Skin of body (tissue), 3 donors: ENCODE measurements at places on chromosomes 7 and 10.

DNA sequence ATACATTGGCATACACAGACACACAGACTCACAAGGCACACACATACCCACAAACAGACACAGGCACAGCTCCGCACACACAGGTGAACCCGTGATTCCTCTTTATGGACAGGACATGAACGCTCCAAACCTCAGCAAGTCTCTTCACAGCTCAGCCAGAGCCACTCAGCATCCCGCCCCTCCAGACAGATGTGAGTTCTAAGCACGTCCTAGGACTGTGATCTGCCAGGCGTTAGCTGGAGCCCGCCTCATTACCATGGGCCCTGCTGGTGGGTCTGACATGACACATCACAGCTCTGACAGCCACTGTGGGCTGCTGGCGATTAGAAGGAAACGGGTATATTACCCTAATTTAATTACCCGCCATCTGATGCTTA, 176.7 kb upstream of the PPP2R2D start:
- DNase-seq, result no peak

GRCh38 chr10:94607111-94607510, 61.5 kb downstream of the HELLS start:
- DNase-seq, result no peak

DNA sequence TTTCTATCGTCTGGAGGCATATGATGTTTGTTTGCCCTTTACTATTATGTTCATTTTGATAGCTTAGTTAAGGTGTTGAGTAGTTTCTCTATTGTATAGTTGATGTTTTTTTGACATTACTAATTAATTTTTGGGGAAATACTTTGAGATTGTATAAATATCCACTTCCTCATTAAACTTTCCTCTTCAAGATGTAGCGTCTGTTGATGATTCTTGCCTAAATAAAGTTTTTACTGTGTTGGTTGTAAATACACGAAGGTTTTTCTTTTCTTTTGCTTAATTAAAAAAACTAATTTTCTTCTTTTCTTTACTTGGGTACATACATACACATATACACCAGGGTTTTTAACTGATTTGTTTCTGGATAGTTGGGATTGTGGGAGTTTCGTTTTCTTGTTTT, 8.5 kb downstream of the KMT2E start:
- DNase-seq, result no peak

DNA sequence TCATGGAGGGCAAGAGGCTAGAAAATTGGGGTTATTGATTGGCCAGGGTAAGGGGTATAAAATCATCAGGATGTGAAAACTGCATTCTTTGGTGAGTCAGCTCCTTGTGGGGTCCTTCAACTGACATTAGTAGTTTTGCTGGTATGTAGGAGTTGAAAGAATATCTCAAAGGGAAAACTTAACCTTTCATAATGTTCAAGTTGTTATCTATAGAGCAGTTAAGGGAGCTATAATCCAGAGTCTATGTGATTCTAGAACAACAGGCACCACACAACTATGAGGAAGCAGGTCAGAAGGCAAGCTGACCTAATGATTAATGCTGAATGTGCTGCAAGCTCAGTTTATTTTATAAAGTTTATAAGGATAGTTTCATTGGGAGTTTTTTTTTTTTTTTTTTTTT, 13.7 kb downstream of the PRPS1L1 start:
- DNase-seq, result no peak

DNA sequence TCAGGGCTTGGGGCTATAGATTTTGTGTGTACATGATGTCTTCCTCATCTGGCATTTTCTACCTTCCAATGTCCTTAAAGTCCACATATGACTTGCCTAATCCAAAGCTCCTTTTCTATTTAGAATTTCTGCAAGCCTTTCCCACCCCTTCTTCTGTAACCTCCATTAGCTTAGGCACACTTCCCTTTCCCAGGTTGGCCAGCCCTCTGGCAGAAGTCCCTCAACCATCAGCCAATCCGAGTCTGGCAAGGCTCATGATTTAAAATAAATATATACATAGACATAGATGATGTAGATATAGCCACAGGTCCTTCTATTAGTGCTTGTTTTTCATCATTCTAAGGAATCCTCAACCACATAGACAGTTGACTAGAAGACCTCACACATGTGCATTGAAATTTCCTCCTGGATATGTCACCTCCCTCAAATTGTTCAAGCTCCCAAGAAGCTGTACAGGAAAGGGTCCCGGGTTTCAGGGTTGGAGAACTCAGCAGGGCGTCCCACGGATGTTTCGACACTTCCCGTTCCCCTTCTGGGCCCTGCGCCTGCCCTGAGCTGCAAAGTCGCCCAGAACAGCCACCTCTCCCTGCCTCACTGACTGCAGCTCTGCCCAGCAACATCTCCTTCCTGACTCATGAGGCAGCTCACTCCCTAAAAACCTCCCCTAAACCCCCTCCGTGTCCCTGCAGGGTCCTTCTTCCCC, 20.4 kb upstream of the PIK3AP1 start:
- DNase-seq, result no peak

DNA sequence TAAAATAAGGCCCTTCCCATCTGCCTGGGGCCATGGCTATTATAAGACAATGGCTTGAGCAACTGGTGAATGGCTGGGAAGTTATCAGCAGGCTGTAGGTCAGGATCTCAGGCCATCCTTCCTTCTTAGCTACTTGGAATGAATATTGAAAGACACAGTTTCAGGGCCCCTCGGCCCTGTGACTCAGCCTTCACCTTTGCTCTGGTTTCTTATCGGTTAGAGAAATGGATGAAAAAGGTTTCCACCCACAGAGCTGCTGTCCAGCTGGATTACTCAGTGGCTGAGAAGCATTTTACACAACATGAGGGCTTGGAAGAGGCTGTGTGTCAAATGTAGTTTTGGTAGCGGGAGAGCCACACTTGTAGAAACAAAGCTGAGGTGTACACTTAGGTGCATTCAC, 9.4 kb downstream of the ACSL5 start:
- DNase-seq, result no peak

DNA sequence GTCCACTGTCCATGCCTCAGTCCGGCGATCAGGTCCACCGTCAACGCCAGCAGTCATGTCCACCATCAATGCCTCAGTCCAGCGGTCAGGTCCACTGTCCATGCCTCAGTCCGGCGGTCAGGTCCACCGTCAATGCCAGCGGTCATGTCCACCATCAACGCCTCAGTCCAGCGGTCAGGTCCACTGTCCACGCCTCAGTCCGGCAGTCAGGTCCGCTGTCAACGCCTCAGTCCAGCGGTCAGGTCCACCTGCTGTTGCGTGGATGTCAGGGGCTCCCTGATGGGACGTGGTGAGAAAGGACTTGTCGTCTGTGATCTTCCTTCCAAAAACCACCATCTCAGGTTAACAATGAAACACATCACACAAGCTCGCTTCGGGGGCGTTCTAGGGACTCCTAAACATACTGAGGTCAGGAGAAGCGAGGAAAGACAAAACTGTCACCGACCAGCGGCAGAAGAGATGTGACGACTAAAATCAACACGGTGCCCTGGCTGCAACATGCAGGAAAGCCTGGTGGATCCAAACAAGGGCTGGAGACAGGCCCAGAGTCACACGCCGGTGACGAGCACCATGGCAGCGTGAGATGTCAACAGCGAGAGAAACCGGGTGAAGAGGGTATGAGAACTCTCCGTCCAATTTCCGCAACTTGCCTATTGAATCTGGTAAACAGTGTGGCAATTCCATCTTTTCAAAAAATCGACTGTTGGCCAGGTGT, 264.2 kb downstream of the MAD1L1 start:
- no peak for DNase-seq

GRCh38 chr10:18162021-18162627, 21.9 kb downstream of the CACNB2 start:
- DNase-seq, result no peak

DNA sequence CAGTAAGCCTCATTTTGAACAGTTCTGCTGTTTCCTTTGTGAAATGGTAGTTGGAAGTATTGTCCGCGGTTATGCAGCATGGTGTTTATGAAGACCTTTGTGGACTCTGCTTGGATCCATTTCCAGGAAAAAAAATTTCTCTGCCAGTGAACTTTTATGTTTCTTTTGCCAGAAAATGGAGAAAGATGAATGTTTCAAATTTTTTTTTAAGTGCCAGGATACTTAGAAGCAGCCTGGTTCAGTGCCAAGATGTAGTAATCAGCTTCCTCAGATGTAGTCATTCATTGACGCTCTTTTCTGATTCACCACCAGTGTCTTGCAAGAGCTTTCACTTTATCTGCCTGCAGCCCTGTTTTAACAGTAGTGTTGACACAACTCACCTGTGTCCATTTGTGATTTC, 258.2 kb downstream of the SDK1 start:
- no peak for DNase-seq

DNA sequence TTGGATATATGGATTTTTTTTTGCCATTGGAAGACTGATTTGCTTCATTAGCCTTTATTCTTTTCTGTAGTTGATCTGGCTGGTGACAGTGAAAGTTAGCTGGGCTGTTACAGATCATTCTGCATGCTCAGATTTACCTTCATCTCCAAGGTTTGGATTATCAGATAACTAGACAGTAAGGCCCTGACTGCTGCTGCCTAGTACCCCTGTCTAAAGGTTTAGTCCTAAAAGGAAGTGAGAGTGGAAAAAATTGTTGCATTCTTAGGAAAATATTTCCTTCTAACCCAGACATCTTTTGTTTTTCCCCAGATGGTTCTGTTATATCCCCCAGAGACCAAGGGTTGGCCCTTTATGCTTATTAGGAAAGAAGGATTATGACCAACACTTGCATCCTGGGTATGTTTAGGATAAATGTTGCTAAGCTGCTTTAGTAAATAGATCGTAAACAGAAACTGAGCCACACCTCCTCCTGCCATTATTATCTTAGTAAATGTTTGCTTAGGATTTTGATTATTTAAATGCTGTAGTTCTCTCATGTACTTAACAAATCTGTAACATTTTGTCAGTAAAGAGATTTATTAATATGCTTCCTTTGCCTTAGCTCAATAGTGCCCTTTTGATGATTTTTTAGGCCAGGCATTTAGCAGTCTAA, 44.4 kb downstream of the MCU start:
- DNase-seq, result peak; percentile 72

DNA sequence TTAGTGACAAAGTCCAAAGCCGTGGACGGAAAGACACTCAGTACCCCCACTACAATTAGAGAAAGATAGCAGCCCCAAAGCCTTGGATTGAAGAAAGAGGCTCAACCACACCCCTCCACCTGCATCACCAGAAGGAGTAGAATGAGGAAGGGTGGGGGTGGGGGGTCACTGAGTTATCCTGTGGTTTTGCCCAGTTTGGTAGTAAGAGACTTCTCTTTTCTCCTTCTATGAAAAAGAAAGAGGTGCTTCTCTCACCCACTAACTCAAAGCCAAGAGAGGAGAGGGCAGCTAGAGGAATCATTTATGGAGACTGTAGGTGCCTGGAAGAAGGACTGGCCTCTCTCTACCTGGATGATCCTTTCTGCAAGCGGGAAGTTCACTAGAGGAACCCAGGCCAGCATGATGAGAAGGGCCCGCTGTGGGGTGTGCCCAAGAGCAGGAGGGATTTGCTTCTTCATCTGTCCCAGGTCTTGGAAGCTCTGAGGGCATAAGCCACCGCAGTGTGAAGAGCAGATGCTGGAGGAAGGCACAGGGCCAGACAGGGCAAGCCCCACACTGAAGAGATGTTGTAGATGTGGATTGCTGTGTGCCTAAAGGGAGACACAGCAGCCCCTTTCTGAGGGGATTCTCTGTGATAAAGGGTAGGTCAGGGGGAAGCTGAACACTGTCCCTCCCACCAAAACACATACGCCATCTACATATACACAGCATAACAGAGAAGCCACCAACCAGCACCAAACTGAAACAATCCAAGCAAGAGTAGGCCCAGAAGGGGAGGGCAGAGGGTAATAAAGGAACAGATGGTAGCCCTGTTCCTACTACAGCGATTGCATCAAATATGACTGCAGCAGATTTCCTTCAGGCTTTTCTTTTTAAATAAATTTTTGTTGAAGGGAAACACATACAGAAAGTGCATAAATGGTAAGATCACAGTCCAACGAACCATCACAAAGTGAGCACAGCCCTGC, 25.8 kb upstream of the LANCL2 start:
- no peak for DNase-seq

- no peak for DNase-seq
Observed at GRCh38 chr7:29815181-29816105, 9.1 kb downstream of the WIPF3 start.

DNA sequence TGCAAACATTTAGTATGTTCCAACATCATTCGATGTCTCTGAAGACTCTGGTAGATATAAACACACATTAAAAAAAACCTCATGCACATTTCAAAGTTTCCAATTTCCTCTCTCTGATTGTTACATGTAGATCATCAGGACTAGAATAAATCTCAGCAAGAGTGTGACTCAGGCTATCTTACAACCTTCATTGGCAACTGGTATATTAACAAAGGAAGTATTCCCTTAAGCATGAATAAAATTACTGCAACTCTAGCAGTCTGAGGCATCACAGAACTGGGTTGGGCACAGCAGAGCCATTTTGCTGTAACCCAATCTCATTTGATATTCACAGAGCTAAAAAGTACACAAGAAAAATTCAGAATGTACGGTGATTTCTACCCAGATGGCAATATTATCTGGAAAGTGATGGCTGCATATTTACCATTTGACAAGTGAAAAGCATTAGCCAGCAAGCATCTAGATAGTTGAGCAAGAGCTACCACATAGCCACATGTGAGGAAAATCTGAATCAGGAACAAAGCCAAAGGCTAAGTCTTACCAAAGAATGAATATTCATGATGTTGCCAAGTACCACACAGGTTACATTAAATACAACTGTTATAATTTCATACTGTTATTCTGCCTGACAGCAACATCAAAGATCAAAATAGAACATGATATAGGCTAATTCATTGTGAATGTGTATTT, 232.2 kb downstream of the CRPPA start:
- no peak for DNase-seq

DNA sequence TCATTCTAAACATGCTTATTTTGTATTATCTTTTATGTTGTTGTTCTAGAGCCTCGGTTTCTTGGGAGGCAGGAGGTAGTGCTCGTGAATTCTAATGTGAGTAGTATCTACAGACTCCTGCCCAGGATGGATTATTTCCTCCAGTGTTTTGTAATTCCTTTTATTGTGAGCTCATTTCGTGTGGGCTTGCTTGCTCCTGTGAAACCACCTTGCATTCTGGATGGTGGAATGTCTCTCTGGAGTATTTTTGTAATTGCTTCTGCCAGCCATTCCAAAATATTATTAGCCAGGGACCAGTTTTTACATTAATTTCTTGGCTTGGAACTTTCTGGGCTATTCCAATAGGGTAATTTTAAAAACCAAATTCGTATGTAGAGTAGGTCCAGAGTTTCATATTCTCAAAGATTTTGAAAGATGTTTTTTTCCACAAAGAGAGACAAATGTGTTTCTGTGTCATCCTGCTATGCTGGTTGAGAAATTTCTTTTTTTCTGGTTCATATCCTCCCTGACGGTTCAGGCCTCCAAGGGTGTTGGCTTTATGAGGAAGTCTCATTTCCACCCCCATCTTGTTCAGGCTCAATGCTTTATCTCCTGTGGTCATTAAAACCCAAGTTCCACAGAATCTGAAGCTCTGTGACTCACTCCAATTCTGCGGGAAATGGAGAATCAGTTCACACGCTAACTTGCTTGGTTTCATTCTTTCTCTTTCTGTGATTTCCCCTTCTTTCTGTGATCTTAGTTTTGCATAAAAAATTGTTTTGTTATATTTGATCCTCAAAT, 41.7 kb upstream of the CALD1 start:
- no peak for DNase-seq
